ENCODE measurements at places on chromosomes 7 and 10.

DNA sequence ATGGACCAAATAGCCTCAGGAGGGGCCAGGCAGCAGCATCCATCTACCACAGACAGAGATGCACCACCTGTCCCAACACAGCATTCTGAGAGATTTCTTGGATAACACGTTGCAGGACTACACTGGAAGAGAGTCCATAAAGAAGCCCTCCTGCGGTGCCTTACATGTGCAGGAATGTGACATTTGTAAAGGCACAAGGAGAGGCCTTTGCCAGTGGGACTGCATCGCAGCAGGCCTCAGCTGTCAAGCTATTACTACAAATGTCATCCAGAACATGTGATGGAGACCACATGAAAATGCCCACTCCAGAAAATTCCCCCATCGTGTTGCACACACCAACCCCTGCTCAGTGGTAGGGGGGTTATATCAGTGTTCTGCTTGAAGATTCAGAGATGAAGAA, 77.4 kb downstream of the ATXN7L1 start:
- DNase-seq = no peak

DNA sequence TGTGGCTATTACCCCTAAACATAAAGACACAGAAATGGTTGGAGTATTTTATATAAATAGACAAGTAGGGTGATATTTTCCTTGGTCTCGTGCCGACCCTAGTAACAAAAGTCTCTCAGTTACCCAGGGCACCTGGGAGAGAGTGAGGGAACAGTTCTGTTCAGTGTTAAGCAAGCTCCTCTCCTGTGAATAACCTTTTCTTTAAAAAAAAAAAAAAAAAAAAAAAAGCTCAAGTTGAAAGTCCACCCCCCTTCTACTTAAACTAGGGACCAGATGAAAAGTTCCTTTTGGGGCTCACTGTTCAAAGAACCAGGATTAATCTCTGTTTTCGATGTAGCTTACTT, 636.9 kb upstream of the GALNT17 start:
- DNase-seq = no peak

GRCh38 chr10:132186488-132187429, at the start of gene DPYSL4:
Gene DPYSL4 (plus strand): TSS chr10:132186948. CDS start chr10:132187064, 116 bp downstream.
- DNase-seq = no peak

- DNase-seq = no peak
These were observed 41.3 kb downstream of the PDLIM1 start for GRCh38 chr10:95249467-95249866.

DNA sequence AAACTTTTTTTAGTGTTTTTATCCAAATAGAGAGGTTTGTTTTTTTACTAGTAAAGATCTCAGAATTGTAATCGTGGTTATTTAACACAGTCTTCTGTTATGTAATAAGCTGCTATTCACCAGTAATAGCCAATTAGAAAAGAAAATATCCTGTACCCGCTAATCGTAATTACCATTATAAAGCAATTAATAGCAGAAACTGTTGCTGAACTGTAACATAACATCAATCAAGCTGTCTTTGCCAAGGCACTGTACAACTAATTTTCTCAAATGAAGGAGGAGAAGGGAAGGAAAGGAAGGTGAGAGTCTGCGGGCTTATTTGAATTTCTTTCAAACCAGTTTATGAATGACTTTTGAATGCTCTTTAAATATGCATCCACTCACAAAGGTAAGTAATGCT, 9.3 kb downstream of the ZNF277 start:
- DNase-seq = no peak

- no peak for DNase-seq
These were observed 53.6 kb downstream of the SEC61G start for GRCh38 chr7:54705436-54705835.

GRCh38 chr7:141475679-141476078, 75.5 kb upstream of the AGK start:
- DNase-seq = no peak

DNA sequence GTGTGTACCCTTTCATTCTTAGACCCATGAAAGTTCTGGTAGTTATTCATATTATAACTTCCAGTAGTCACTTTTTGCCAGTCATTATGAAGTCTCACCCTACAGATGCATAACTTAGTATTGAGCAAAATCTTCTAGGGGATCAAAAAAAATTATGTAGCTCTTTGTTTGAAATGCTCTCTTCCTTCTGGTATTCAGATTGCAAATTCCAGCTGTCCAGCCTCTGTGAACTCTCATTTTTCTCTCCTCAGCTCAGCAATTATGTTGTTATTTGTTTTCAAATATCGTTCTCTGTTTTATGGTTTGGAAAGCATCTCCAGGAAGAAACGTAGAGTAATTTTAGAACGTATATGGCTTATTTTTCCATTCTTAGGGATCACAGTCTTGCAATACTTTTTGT, 442.5 kb downstream of the SEMA3D start:
- no peak for DNase-seq

- DNase-seq = no peak
These were observed 123.7 kb upstream of the ADAM12 start for GRCh38 chr10:126511917-126512479.
